Ovary (tissue), 10 donors: ENCODE measurements at places on chromosomes 2 and 18. TPM values are rescaled to one million over a fixed set of nuclear protein-coding genes. Genes with fewer than 3 reads are reported as not detected.

- no peaks in the 10 kb centered on the region for H3K27me3 ChIP-seq
- peak overlapping the region; percentile 64 for H3K27ac ChIP-seq
- peaks cover 23% of the 10 kb centered on the region for H3K4me1 ChIP-seq
- DNase-seq = no peak
- H3K36me3 ChIP-seq = no peaks in the 10 kb centered on the region
- no peak overlapping the region for H3K4me3 ChIP-seq
These were observed 148.3 kb downstream of the RHBDD1 start for GRCh38 chr2:226983895-226984749.

- no peak overlapping the region for H3K4me3 ChIP-seq
- H3K27ac ChIP-seq = no peak overlapping the region
- no peaks in the 10 kb centered on the region for H3K36me3 ChIP-seq
- H3K4me1 ChIP-seq = peaks cover 1% of the 10 kb centered on the region
- no peak for DNase-seq
These were observed 9.7 kb downstream of the SIX2 start for GRCh38 chr2:44999540-44999939.

DNA sequence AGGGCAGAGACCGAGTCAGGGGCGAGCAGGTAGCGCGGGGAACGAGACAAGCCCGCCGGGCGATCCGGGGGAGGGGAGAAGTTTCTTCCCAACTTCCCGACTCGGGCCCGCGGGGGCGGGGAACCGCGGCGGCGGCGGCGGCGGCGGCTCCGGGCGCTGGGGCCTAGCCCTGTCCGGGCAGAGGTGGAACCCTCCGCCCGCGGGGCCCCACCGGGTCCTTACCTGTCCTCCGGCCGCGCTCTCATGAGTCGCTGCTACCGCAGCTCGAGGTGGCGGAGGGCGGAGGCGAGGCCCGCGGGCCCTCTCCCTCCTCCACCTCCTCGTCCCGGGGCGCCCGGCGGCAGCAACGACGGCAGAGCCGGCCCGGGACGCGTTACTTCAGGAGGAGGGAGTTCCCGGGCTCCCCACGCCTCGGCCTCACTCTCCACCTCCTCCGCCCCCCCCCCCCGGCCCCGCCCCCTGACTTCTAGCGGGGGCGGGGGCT lies at the start of gene YES1:
Gene YES1, minus strand, starts transcription at position 351 of the 484 bp plus-strand sequence. CDS start 55,415 bp downstream, outside the sequence.
- H3K4me1 ChIP-seq = peaks cover 4% of the 10 kb centered on the region
- no peak for DNase-seq
- no peaks in the 10 kb centered on the region for H3K36me3 ChIP-seq
- H3K27ac ChIP-seq = peak within 1 kb of the TSS; percentile 95

DNA sequence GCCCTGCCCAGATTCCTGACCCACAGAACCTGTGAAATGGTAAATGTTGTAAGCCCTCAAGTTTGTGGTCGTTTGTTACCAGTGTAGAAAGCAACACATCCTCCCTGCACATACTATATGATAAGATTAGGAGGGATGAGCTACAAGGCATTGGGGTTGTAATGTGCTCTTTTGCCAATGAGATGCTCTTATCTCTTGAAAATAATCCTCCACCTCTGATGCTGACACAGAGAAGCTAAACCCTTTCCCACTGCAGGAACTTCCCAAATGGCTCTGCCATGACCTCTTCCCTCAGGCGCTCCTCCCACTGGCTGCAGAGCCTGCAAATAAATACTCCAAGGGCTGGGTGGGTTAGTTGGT lies 23.5 kb downstream of the CDC42EP3 start:
- H3K27me3 ChIP-seq = no peaks in the 10 kb centered on the region
- H3K36me3 ChIP-seq = no peaks in the 10 kb centered on the region
- H3K4me1 ChIP-seq = no peaks in the 10 kb centered on the region
- DNase-seq = no peak

Gene SUMO1
- total RNA-seq = 71.6 TPM
